GM23248 (cell line): ENCODE measurements at places on chromosomes 7 and 10.

DNA sequence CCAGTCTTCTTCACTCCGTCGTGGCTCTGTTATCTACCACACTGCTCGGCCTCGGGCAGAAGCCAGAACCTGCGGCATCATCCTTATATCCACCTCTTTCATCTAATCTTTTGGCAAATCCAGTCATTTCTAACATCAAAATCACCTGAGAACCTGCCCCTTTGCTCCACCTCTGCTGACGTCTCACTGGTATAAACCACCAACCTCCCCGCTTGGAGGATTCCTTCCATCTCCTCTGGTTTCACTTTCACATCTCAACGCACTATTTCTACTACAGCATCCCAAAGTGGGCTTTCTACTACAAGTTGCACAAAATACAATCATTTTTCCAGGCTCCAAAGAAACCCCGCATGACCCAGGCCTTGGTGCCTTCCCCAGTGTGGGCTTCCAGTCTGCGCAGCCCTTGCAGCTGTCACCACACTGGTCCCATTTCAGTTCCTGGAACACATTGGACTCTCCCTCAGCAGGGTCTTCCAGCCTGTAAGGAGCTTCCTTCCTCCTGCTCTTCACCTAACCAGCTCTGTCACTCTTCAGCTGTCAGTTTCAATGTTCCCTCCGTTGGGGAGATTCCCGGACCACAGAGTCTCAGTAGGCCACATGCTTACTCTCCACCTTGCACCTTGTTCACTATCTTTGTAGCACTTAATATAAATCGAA lies 85.0 kb downstream of the PRKCQ start:
- H3K4me3 ChIP-seq, result no peak overlapping the region
- peaks cover 14% of the 10 kb centered on the region; the same call in 1 of the 2 replicates for H3K27me3 ChIP-seq
- H3K36me3 ChIP-seq, result no peaks in the 10 kb centered on the region
- H3K27ac ChIP-seq, result no peak overlapping the region

GRCh38 chr10:59876695-59877094 lies 29.7 kb downstream of the CCDC6 start:
- H3K36me3 ChIP-seq, result no peaks in the 10 kb centered on the region
- peak overlapping the region; percentile 51 for H3K27ac ChIP-seq
- peaks cover 35% of the 10 kb centered on the region for H3K4me1 ChIP-seq
- DNase-seq, result no peak
- no peaks in the 10 kb centered on the region for H3K27me3 ChIP-seq

DNA sequence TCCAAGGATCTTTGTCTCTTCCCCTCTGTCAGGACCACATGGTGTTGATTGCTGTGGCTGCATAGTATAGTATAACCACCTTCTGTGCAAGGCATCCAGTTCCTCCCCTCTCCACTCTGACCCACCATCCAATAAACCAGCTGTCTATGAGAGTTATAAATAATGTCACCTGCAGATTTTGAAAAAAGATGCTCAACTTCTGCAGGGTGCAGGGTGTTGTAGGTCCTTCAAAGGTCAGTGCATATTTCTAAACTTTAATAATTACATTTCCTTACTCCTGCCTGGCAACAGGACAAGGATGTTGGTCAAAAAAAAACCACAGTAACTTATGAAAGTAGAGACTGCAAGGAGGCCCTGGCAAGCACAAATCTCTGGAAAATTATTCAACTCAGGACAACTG lies 166.2 kb downstream of the PKD1L1 start:
- H3K4me1 ChIP-seq, result peaks cover 56% of the 10 kb centered on the region
- peak overlapping the region; percentile 28; the same call in 1 of the 2 replicates for H3K27ac ChIP-seq
- H3K27me3 ChIP-seq, result no peaks in the 10 kb centered on the region
- DNase-seq, result peak; percentile 53
- no peak overlapping the region for H3K4me3 ChIP-seq

DNA sequence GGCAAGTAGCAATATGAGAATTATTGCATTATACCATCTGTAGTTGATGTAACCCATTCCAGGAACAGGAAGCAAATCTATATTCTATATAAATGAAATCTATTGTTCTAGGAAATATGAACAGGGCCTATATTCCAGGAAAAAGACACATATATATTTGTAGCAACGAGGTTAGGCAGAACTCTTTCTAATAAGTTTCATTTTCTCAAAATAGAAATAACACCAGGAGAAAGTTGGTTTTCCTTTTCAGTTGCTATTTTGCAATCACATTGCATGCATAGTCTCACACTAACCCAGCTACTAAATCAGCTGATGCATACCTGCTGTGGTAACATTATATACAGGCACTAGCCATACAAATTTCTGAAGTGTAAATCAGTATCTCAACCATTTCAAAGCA lies 6.2 kb upstream of the IFIT2 start:
- peak overlapping the region; percentile 36 for H3K4me3 ChIP-seq
- no peaks in the 10 kb centered on the region for H3K36me3 ChIP-seq
- H3K4me1 ChIP-seq, result peaks cover 27% of the 10 kb centered on the region
- H3K27ac ChIP-seq, result peak overlapping the region; percentile 94
- no peaks in the 10 kb centered on the region for H3K27me3 ChIP-seq

- peaks cover 13% of the 10 kb centered on the region for H3K4me1 ChIP-seq
- H3K27me3 ChIP-seq, result no peaks in the 10 kb centered on the region
- H3K4me3 ChIP-seq, result 0 out of 2 replicates have a peak overlapping the region, but pooled peaks have one; percentile 12
Measured at GRCh38 chr7:137110535-137110934, 233.0 kb downstream of the PTN start.

- H3K4me3 ChIP-seq, result no peak overlapping the region
- no peaks in the 10 kb centered on the region for H3K36me3 ChIP-seq
- H3K4me1 ChIP-seq, result peaks cover 19% of the 10 kb centered on the region
- H3K27me3 ChIP-seq, result no peaks in the 10 kb centered on the region
- H3K27ac ChIP-seq, result no peak overlapping the region
- no peak for DNase-seq
Measured at GRCh38 chr10:49579621-49580020, 30.5 kb upstream of the SLC18A3 start.

DNA sequence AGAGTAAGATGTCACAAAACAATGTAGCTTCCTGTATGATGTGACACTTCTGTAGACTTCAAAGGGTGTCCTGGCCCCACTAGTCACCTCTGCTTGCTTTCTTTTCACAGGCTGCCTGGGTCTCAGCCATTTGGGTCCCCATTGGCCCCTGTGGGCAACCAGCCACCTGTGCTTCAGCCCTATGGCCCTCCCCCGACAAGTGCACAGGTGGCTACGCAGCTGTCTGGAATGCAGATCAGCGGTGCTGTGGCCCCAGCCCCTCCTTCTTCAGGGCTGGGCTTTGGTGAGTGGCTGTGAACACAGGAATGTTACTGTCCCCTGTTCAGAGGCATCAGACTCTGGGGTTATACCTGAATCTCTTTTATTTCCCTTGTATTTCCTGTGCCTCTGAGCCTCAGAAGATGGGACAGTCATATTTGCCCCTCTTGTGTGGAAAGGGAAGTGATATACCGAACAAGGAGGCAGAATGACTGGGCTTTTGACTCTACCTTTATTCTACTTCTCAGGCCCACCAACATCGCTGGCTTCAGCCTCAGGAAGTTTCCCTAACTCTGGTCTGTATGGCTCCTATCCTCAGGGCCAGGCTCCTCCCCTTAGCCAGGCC lies 15.4 kb downstream of the SEC24C start:
- no peak overlapping the region for H3K4me3 ChIP-seq
- H3K4me1 ChIP-seq, result peaks cover 17% of the 10 kb centered on the region
- DNase-seq, result no peak
- no peaks in the 10 kb centered on the region for H3K27me3 ChIP-seq
- peaks cover 54% of the 10 kb centered on the region for H3K36me3 ChIP-seq

GRCh38 chr7:57789130-57789529 lies 339.2 kb downstream of the ZNF716 start:
- H3K27ac ChIP-seq, result no peak overlapping the region
- no peak for DNase-seq
- no peaks in the 10 kb centered on the region for H3K4me1 ChIP-seq

DNA sequence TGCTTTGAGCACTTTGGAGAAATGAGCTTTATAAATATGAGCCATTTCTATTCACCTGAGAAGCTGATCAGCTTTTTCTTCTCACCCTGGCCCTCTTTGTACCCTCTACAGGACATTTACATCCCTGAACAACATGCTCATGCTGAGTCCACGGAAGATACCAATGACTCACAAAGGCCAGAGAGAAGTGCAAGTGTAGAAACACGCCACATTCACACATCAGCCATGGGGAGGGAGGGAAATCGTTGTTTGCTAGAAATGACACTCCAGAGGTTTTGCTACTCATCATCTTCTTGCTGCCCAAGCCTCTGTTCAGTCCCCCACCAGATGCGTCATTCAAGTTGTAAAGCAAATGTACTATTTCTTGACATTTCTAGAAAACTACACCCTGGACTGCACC lies 2.8 kb upstream of the UCN3 start:
- H3K27ac ChIP-seq, result no peak overlapping the region
- no peak overlapping the region for H3K4me3 ChIP-seq
- no peaks in the 10 kb centered on the region for H3K4me1 ChIP-seq
- peaks cover 42% of the 10 kb centered on the region for H3K27me3 ChIP-seq
- no peak for DNase-seq
- H3K36me3 ChIP-seq, result no peaks in the 10 kb centered on the region

GRCh38 chr7:112176241-112176640 lies 30.0 kb downstream of the DOCK4 start:
- H3K4me1 ChIP-seq, result no peaks in the 10 kb centered on the region
- no peak for DNase-seq
- H3K27me3 ChIP-seq, result no peaks in the 10 kb centered on the region
- H3K4me3 ChIP-seq, result no peak overlapping the region
- no peak overlapping the region for H3K27ac ChIP-seq

- H3K27ac ChIP-seq, result no peak overlapping the region
- DNase-seq, result no peak
- H3K36me3 ChIP-seq, result no peaks in the 10 kb centered on the region
- no peak overlapping the region for H3K4me3 ChIP-seq
- H3K4me1 ChIP-seq, result no peaks in the 10 kb centered on the region
Measured at GRCh38 chr7:2203766-2204300, 28.9 kb downstream of the MAD1L1 start.

GRCh38 chr7:54394834-54395233 lies 147.3 kb upstream of the VSTM2A start:
- no peak overlapping the region for H3K27ac ChIP-seq
- no peaks in the 10 kb centered on the region for H3K27me3 ChIP-seq
- no peak overlapping the region for H3K4me3 ChIP-seq
- H3K4me1 ChIP-seq, result no peaks in the 10 kb centered on the region
- DNase-seq, result no peak
- no peaks in the 10 kb centered on the region for H3K36me3 ChIP-seq

- H3K4me3 ChIP-seq, result peak overlapping the region; percentile 18
- no peaks in the 10 kb centered on the region for H3K36me3 ChIP-seq
- peaks cover 21% of the 10 kb centered on the region for H3K4me1 ChIP-seq
- peak overlapping the region; percentile 37 for H3K27ac ChIP-seq
Measured at GRCh38 chr10:51244309-51244708, 170.0 kb downstream of the PRKG1 start.

- no peak for DNase-seq
- H3K36me3 ChIP-seq, result no peaks in the 10 kb centered on the region
- no peaks in the 10 kb centered on the region for H3K27me3 ChIP-seq
- peaks cover 6% of the 10 kb centered on the region; the same call in 1 of the 2 replicates for H3K4me1 ChIP-seq
- H3K4me3 ChIP-seq, result no peak overlapping the region
- no peak overlapping the region for H3K27ac ChIP-seq
Measured at GRCh38 chr7:77320137-77320536, 96.0 kb downstream of the GSAP start.

- H3K27me3 ChIP-seq, result peaks cover 23% of the 10 kb centered on the region
- H3K36me3 ChIP-seq, result no peaks in the 10 kb centered on the region
- no peak overlapping the region for H3K27ac ChIP-seq
- no peaks in the 10 kb centered on the region for H3K4me1 ChIP-seq
- no peak for DNase-seq
- H3K4me3 ChIP-seq, result no peak overlapping the region
Measured at GRCh38 chr7:142805350-142806021, 34.7 kb downstream of the PRSS2 start.

DNA sequence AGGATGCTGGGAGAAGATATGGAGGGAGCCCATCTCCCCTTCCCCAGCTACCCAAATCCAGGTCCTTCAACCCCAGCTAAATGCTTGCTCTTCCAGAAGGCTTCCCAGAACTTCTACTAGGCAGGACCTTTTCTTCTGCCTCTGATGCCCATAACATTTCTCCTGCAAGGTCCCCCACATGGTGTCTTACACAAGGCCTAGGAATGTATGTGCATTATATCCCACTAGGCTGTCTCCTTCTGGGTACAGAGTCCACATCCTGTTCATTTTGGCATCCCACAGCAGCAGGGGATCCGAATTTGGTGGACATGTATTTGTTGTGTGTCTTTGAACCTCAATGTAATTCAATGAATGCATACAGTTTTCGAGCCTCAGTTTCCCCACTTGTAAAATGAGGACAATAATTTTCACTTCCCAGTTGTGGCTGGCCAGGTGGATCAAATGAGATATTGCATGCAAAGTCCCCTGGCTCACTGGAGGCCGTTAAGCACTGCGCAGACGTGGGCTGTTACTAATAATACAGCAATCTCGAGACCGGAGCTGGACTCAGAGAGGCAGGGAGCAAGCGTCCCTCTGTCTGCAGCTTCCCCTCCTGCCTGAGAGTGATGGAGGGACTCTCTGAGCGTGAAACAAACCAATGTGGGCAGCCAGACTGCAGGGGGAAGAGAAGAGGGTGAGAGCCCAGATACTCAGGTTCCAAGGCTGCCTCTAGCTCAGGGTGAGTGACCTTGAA lies 18.6 kb upstream of the YWHAG start:
- DNase-seq, result peak; percentile 31
- peaks cover 23% of the 10 kb centered on the region for H3K4me1 ChIP-seq
- H3K27me3 ChIP-seq, result no peaks in the 10 kb centered on the region

DNA sequence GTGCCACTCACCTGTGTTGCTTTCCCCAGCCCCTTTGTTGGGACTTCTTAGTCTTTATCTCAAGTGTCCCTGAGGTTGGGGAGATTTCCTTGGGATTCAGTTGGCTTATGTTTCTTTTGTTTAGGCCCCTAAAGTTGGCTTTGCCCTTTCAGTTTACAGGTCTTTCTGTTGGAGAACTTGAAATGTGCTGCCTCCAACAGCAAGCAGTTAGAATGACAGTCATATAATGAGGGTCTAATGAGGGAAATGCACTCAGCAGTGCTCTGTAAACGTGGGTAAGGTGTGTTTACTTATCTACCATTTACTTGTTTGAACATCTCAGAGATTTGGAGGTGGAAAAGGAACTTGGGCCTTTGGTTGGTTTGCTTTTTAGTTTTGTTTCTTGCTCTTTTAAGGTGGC lies 191.4 kb upstream of the STK17A start:
- no peaks in the 10 kb centered on the region for H3K27me3 ChIP-seq
- DNase-seq, result no peak
- H3K4me3 ChIP-seq, result no peak overlapping the region

- H3K36me3 ChIP-seq, result no peaks in the 10 kb centered on the region
- no peak for DNase-seq
- peaks cover 83% of the 10 kb centered on the region for H3K27me3 ChIP-seq
- no peak overlapping the region for H3K4me3 ChIP-seq
- H3K4me1 ChIP-seq, result no peaks in the 10 kb centered on the region
- H3K27ac ChIP-seq, result no peak overlapping the region
Measured at GRCh38 chr7:151886783-151887182, 9.9 kb upstream of the PRKAG2 start.
